ENCODE measurements at places on chromosomes 16 and 17.

GRCh38 chr17:869567-870525, 87.7 kb downstream of the MRM3 start:
- DNase-seq, result peak; percentile 7

DNA sequence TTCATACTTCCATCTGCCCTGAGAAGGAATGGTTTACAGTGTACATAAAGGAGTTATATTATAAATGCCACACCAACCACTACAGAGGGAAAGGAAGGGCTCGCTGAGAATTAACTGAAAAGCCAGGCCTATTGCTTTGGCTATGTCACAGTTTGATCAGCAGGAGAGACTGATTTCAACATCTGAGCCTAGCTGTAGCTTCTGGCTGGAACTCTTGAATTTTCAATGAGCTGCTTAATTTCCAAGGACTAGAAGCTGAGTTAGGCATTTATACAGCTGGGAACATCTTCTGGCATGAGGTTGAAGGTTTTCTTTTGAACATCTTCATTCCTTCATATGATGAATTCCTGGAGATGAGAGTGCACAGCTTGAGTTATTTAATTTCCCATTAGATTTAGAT, 47.6 kb upstream of the GNAO1 start:
- DNase-seq, result no peak

GRCh38 chr17:57776366-57776765, 31.3 kb upstream of the CCDC182 start:
- no peak for DNase-seq

- DNase-seq, result no peak
These were observed 24.7 kb upstream of the AQP8 start for GRCh38 chr16:25192096-25192495.

- DNase-seq, result peak; percentile 26
These were observed 2.7 kb upstream of the HES7 start for GRCh38 chr17:8126491-8127066.

DNA sequence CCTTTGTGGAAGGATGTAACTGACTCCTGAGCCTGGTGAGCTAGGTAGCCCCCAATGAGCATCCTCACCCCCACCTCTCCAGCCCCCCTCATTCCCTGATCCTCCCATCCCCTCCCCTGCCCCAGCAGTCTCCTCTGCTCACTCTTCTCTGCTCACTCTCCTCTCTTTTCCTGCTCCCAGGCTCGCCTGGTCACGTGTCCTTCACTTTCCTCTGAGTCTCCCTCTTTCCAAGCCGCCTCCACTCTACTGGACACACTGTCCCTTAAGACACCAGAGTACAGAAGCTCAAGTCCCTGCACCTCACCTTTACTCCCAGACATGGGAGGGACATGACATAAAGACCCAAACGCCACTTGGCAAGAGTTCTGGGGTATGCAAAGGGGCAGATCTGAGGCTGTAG, 76.3 kb upstream of the RBL2 start:
- DNase-seq, result no peak

- no peak for DNase-seq
These were observed 86.9 kb downstream of the RBBP6 start for GRCh38 chr16:24626256-24626655.

- no peak for DNase-seq
These were observed 46.4 kb upstream of the KLHDC4 start for GRCh38 chr16:87812200-87812656.

DNA sequence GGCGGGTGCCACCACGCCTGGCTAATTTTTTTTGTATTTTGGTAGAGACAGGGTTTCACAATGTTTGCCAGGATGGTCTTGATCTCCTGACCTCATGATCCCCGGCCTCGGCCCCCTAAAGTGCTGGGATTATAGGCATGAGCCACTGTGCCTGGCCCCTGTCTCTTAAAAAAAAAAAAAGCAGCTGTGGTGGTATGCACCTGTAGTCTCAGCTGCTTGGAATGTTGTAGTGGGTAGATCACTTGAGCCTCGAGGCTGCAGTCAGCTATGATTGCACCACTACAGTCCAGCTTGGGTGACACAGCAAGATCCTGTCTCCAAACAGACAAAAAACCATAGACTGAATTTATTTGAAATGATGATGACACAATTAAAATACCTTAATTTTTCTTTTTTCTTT, 24.3 kb downstream of the CDK12 start:
- no peak for DNase-seq

DNA sequence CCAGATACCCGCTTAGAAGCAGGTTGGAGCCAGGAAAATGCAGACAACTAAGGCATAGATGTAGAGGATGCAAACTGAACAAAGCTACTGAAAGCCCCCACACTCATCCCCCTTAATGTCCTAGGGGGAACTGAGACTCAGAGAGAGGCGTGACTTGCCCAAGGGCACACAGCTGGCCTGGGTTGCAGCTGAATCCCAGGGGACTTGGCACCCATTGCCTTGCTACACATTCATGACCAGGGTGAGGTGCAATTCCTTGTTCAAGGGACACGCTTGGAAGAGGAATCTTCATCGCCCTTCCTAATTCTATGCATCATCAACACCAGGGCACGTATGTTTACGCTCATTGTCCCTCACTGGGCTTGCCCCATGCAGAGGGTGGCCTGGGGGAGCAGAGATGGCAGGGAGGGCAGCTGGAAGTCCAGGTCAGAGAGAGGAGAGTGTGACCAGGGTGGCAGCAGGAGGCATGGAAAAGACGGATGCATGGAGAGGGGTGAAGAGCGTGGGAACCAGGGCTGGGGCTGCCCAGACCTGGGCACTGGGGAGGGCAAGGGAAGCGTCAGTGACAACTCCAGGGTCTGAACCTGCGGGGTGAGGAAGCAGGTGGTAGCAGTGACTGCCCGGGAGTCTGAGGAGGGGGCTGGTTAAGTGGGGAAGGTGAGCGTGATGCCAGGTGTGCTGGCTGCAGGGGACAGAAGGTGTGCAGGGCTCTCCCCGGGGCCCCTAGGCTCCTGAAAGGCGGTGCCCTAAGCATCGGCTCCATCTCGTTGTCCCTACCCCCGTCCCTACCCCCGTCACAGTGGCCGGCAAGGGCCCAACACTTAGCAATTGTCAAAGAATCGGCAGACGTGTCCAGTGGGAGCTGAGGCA, 267.1 kb upstream of the TNRC6C start:
- DNase-seq, result no peak

DNA sequence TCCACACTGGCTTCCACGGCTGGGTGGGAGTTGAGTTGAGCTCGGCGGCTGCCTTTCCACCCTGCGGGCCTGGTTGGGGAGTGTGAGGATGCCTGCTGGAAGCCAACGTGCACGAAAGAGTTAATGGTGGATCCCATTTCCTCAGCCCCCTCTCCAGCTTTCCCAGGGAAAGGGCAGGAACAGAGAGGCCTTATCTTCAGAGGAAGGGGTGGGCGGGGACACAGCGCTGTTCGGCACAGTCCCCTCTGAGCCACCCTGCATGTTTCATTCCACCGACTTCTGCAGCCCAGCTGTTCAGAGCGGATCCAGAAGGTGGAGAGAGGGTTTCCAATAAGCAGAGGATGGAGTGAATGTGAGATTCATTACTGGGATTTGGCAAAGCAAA, 295.3 kb downstream of the SEC14L1 start:
- DNase-seq, result no peak

DNA sequence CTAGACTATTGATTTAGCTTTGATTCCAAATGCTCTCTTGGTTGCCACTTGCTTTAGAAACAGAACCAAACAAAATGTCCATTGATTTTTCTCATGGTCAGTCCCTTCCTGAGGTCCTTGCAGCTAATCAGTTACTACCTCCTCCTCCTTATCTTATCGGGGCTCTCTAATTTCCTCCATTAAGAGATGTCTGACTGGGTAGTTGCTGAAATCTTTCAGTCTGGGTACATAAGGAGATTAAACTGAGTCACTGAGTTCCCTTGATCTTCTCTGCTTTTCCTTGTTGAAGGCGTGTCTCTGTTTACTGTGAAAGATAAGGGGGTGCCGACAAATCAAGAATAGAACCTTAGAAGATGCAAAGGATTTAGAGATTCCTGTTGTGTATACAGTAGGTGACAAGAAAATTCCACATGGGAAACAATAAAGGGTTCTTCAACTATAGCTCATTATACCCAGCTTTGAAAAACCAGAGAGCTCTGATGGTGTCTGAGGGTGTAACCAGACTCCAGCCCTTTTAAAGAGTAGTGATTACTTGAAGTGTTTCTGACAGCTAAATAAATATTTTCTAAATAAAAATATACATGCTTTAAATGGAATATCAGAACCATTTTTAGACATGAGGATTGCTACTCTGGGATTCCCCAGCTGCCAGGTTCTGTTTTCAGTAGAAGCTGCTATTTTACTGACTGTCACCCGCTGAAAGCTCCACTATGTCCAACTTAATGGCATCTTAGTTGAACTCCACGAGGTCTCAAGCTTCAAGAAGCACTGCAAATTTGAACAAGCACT, 791.3 kb upstream of the SOX9 start:
- DNase-seq, result no peak

DNA sequence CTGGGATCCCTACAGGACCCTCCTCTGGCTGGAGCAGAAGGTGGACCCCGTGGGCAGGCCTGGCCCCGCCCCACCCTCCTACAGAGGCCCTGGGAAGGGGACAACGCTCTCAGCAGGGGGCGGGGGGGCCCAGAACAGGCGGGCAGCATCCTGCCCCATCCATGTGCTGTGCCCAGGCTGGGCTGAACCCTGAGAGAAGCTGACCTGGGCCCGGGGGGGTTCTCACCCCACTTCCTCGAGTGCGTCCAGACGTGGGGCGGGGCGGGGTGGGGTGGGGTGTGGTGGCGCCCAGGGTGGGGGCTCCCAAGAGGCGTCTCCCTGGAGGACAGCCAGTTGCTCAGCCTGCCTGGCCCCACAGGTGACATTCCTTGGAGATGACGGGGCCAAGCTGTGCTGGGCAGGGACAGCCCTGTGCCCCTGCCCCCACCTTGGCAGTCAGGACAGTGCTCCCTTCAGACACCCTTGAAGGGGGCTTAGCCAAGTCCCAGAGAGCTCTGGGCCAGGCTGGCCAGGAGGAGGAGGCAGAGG, 390 bp upstream of the UNC13D start:
- no peak for DNase-seq

- DNase-seq, result no peak
These were observed 417.9 kb upstream of the MAF start for GRCh38 chr16:80018466-80018865.

- no peak for DNase-seq
These were observed 38.0 kb downstream of the CUEDC1 start for GRCh38 chr17:57916925-57917858.

GRCh38 chr17:39096508-39097149, 54.8 kb downstream of the PLXDC1 start:
- no peak for DNase-seq

GRCh38 chr16:35788381-35788780, 2329.0 kb downstream of the TP53TG3F start:
- no peak for DNase-seq

- DNase-seq, result peak; percentile 63
These were observed 2.9 kb downstream of the PHOSPHO1 start for GRCh38 chr17:49227436-49228261.

DNA sequence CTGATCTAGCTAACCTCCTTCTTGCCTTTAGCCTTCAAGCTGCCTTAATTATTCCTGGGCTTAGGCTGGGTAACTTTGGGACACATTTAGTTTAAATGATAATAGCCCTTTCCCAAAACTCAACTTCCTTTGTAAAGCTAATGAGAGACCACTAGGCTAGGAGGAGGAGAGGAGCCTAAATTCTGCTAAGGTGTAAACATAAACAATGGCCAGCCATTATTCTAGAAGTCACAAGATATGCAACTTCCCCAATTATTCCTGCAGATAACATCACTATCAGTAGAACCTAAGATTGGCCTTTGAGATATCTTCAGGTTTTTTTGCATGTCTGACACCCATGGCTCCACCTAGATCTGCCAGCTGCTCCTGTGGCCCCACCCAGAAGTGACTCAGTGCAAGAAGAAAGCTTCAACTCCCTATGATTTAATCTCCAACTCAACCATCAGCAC, 131.2 kb upstream of the FAM20A start:
- no peak for DNase-seq

- DNase-seq, result no peak
These were observed 4.6 kb downstream of the TRIM47 start for GRCh38 chr17:75873587-75874322.

DNA sequence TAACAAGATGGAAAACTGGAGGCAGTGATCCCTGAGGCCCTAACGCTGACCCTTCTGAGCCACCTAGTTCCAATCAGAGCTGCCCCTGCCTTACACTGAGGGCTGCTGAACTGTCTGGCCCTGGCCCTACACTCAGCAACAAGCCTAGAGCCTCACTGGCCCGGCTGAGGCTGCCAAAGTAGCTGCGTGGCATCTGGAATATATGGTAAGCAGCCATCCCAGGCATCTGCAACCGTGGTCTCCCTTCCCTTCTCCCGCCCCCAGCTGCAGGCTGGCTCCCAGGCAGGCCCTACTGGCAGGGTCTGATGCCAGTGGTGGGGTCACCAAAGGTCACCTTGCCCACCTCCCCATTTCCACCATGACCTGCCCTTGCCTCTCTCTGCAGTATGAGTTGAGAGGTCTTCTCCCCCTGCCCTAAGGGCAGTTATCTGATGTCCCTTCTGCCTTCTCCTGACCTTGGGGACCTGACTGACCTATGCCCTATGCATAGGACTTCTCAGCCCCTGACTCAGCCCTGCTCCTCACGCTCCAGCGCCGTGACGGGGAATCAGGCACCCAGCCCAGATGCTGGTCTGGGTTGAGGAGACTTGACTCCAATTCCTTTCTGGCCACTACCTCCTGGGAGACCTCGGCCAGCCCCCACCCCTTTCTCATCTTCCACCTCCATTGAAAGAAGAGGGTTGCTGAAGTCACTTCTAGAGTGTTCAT, 45.3 kb downstream of the CPNE2 start:
- DNase-seq, result no peak

- DNase-seq, result no peak
These were observed 112.1 kb downstream of the PRKCB start for GRCh38 chr16:23947838-23948237.

DNA sequence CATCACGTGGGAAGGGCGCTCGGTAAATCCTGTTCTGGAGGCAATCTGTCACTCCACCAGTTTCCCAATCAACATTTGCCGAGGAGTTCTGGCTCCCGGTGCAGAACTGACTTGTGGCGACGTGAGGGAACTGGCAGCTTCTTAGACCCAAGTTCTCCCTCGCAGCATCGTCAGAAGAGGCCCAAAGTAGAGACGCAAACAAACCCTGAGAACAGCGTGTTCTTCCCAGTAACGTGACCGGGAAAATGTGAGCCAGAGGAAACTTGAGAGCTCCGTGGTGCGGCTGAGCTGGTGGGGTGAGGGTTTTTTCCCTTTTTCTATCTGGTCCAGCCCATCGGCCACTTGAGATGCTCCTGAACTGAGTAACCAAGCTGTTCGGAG, 158.9 kb upstream of the CACNG5 start:
- no peak for DNase-seq

DNA sequence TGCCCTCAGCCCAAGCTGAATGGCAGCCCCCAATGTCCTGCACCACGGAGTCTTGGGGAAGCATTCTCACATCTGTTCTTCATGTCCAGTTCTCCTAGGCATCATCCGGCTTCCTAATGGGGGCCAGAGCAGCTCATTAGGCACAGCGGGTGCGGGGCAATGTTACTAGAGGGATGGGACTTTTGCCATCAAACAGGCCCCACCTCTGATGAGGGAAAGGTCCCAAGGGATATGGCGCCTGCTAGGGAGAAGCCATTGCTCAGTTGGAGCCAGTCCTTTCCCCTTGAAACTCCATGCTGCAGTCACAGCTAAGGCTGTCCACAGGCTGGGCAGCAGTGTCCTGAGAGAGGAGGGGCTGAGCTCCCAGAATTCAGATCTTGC, 1.7 kb upstream of the DPH1 start:
- DNase-seq, result no peak

GRCh38 chr16:10824111-10824893, 5.7 kb upstream of the TVP23A start:
- DNase-seq, result no peak

- no peak for DNase-seq
These were observed 203.6 kb downstream of the HS3ST3A1 start for GRCh38 chr17:13398091-13398490.

GRCh38 chr16:51919736-51920135, 627.2 kb downstream of the TOX3 start:
- DNase-seq, result peak; percentile 74
